ENCODE measurements at places on chromosomes 11 and 22. TPM values are rescaled to one million over a fixed set of nuclear protein-coding genes. Genes with fewer than 3 reads are reported as not detected.
A peak's percentile ranks its signal among the peaks of the same experiment; 100 is the strongest.

- no peaks in the 10 kb centered on the region for H3K27me3 ChIP-seq
- H3K4me1 ChIP-seq = no peaks in the 10 kb centered on the region
- no peak for DNase-seq
- H3K4me3 ChIP-seq = no peak overlapping the region
Measured at GRCh38 chr11:110317516-110317932, 21.1 kb upstream of the RDX start.

- no peaks in the 10 kb centered on the region for H3K36me3 ChIP-seq
- H3K4me3 ChIP-seq = no peak overlapping the region
- H3K27me3 ChIP-seq = peaks cover 16% of the 10 kb centered on the region
- H3K27ac ChIP-seq = no peak overlapping the region
Measured at GRCh38 chr11:121337078-121337477, 44.5 kb downstream of the SC5D start.

- peak overlapping the region; percentile 5 for H3K4me3 ChIP-seq
- no peaks in the 10 kb centered on the region for H3K36me3 ChIP-seq
- DNase-seq = no peak
- no peaks in the 10 kb centered on the region for H3K27me3 ChIP-seq
- no peak overlapping the region for H3K27ac ChIP-seq
Measured at GRCh38 chr11:117199916-117200812, 994 bp downstream of the TAGLN start.

DNA sequence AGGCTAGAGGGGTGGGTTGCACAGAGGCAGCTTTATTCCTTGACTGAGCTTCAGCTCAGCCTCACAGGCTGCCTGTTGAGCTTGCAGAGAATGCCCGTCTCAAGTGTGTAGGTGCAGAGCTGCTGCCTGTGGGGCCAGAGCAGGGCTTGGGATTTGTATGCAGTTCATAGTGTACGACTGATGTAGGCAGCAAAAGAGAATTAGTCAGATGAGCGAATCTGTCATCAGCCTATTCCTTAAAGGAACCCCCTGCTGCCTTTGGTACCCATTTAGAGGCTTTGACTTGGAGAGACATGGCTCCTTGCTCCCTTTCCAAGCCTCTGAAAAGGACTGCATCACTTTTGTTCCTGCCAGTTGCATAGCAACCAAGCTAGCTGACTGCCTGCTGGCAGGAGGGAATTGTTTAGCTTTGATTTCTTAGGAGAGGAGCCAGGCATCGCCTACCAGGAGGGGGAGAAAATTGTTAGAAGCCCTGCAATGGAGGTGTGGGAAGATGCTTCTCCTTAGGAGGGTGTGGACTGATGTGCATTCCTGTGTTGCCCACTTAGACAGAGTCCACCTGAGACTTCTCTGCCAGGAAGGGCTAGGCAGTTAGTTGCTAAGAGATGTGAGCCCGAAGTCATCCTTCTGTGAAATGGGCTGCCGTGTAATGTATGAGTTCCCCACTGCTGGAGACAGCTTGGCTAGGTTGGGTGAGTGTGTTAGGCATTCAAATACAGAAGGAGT lies 10.9 kb downstream of the ACO2 start:
- no peak for DNase-seq
- no peak overlapping the region for H3K4me3 ChIP-seq
- peaks cover 37% of the 10 kb centered on the region for H3K4me1 ChIP-seq

DNA sequence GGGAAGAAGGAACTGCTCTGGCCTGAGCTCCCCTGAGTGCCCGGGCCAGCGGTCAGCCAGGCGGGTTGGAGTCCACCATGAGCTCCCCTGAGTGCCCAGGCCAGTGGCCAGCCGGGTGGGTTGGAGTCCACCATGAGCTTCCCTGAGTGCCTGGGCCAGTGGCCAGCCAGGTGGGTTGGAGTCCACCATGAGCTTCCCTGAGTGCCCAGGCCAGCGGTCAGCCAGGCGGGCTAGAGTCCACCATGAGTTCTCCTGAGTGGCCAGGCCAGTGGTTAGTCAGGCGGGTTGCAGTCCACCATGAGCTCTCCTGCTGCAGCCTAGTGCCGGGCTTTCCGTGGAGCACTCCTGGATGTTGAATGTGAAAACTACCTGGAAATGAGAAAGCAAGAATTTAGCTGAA lies 844.0 kb downstream of the TBC1D22A start:
- no peaks in the 10 kb centered on the region for H3K36me3 ChIP-seq
- no peaks in the 10 kb centered on the region for H3K27me3 ChIP-seq
- DNase-seq = no peak
- H3K4me3 ChIP-seq = no peak overlapping the region
- no peaks in the 10 kb centered on the region for H3K4me1 ChIP-seq

NOX4 gene
- total RNA-seq = not detected

OSM gene
- not detected for total RNA-seq

HTR3B gene
- total RNA-seq = not detected

DNA sequence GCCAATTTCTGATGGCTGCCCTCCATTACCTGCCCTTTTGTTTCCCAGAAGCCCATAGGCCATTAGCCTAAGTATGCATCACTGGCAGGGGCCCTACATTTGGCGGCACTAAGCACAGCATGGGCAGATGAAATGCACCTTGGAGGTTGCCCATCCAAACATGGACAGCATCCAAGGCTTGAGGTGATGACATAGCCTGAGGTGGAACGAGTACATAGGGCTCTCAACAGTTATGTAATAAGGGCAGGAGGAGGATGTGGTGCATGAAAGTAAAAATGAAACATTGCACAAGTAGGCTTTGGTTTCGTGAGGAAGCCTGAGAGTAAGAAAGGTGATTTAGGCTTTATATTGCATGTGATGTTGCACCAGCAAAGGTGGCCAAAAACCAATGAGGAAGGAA lies 148.1 kb downstream of the FAM76B start:
- H3K4me1 ChIP-seq = no peaks in the 10 kb centered on the region
- no peak for DNase-seq
